ENCODE measurements at places on chromosomes 1 and 21. TPM values are rescaled to one million over a fixed set of nuclear protein-coding genes. Genes with fewer than 3 reads are reported as not detected.

DNA sequence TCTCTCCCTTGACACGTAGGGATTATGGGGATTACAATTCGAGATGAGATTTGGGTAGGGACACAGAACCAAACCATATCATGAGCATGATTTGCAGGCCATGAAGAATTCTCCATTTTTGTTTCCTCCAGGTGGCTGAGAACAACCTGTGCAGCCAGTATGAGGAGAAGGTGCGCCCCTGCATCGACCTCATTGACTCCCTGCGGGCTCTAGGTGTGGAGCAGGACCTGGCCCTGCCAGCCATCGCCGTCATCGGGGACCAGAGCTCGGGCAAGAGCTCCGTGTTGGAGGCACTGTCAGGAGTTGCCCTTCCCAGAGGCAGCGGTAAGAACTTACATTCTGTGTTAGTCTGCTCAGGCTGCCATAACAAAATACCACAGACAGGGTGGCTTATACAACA lies 9.7 kb downstream of the MX1 start:
- no peak overlapping the region for H3K4me3 ChIP-seq
- H3K27ac ChIP-seq, result peak overlapping the region; percentile 8
- H3K4me1 ChIP-seq, result peaks cover 73% of the 10 kb centered on the region
- DNase-seq, result no peak

Gene FMO1
- not detected for total RNA-seq

- H3K27me3 ChIP-seq, result no peaks in the 10 kb centered on the region
- no peak overlapping the region for H3K4me3 ChIP-seq
- H3K36me3 ChIP-seq, result no peaks in the 10 kb centered on the region
Observed at GRCh38 chr21:15260604-15261003, 195.8 kb upstream of the NRIP1 start.

Gene LCE5A
- not detected for total RNA-seq

- no peaks in the 10 kb centered on the region for H3K36me3 ChIP-seq
- peaks cover 5% of the 10 kb centered on the region for H3K27me3 ChIP-seq
- H3K4me1 ChIP-seq, result peaks cover 2% of the 10 kb centered on the region
Observed at GRCh38 chr1:62905872-62906271, 121.9 kb downstream of the ATG4C start.

DNA sequence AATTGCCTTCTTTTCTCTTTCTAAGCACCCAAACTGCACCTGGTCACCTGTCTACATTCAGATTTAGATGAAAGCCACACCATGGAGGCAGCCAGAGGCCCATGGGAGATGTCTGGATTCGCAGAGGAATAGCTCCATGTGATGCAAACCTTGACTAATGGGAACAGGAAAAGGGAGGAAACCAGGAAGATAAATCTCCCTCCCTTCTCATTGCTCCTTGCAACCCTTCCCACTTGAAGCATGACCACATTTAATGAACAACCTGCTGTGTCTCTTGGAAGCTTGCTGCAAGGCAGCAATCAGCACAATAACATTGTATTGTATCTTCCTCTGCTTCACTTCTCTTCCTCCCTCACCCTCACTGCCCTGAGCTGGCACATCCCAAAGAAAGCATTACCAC lies 42.6 kb upstream of the KLF17 start:
- peaks cover 25% of the 10 kb centered on the region for H3K27me3 ChIP-seq
- no peaks in the 10 kb centered on the region for H3K36me3 ChIP-seq
- H3K4me1 ChIP-seq, result peaks cover 2% of the 10 kb centered on the region
- H3K4me3 ChIP-seq, result no peak overlapping the region
- DNase-seq, result no peak

Gene MAP3K21
- total RNA-seq, result 1.5 TPM

DNA sequence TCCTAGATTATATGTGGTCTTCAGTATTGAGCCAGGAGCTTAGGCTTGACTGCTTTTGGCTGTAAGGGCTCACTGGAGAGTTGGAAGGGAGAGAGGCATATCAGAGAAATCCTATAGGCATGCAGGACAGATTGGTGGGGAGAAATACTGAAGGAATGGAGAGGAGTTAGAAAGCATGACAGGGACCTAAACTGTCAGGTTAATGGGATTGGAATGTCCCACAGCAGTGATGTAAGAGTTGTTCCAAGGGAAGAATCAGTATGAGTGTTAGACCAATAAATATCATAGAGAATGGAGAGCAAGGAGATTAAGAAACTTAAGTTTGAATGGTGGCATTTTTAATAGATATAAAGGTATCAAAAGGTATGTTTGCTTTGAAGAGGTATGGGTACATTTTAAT lies 39.7 kb downstream of the SLC35A3 start:
- H3K27me3 ChIP-seq, result no peaks in the 10 kb centered on the region
- no peak overlapping the region for H3K27ac ChIP-seq
- DNase-seq, result no peak
- no peaks in the 10 kb centered on the region for H3K4me1 ChIP-seq
- no peak overlapping the region for H3K4me3 ChIP-seq

DNA sequence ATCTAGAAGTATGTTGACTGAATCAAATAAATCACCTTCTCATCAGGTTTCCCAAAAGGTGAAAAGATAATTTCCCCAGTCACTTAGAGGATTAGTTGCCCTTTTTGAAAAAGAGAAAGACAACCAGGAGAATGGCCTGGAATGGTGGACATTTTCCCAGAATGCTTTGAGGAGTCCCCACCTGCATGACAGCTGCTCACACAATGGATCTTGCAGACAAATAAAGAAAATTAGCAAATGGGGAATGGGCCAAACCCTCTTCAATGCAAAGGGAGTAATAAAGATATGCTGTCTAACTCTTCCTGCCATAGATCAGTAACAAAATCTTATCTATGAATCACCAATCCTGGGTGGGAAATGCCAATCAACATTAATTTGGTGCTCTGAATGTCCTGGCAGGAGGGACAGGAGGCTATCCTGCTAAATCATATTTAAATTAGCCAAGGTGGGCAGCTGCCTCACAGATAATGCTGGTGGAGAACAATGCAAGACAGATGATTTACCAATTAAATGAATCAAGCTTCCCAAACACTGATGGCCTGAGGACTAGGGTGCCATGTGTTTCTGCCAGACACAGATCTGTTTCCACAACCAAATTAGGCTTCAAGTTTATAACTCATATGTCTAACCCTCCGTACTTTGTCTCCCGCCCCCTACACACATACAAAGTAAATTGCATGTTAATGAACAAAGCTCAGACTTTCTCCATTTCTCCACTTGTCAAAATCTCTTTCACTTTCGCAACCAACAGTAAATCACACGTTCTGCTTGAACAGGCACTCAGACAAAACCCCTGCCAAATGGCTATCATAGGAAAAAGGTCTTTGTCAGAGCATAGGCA lies 488.0 kb upstream of the PLXNA2 start:
- H3K36me3 ChIP-seq, result no peaks in the 10 kb centered on the region
- peak overlapping the region; percentile 65 for H3K4me3 ChIP-seq
- peaks cover 5% of the 10 kb centered on the region for H3K4me1 ChIP-seq
- H3K27me3 ChIP-seq, result peaks cover 2% of the 10 kb centered on the region
- H3K27ac ChIP-seq, result no peak overlapping the region
- no peak for DNase-seq

Gene LORICRIN
- not detected for total RNA-seq

Gene PTAFR
- total RNA-seq, result 1.1 TPM

Gene IPO13
- total RNA-seq, result 24.4 TPM

DNA sequence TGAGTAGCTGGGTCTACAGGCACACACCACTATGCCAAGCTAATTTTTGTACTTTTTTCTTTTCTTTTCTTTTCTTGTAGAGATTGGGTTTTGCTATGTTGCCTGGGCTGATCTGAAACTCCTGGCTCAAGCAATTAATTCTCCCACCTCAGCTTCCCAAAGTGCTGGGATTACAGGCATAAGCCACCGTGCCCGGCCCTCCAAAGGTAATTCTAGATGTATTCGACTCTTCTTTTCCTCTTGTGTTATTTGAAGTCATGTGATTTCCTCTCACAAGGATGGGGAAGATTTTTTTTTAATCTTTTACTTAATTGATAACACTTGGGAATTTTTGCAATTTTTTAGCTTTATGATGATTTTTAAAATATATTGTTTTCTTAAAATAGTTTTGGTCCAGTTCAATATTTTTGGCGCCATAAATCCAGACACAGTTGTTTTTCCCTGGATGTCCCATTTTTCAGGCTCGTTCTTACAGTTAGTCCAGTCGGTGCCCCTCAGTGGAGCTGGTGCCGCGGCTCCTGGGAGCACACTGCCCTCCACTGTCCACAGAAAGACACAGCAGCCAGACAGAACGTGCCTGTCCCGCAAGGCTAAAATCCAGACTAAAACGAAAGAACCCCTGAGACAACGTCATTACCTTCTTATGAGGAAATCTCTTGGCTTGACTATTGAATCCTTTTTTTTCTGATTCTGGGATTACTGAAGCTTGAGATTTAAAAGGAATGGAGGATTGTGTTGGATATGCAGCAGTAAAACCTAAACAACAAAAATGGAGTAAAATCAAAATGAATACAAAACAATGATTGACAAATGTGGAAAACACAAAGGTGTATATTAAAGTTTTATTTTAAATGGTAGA lies 22.4 kb downstream of the STPG1 start:
- peak; percentile 72 for DNase-seq
- H3K36me3 ChIP-seq, result peaks cover 12% of the 10 kb centered on the region
- peaks cover 24% of the 10 kb centered on the region for H3K4me1 ChIP-seq
- H3K4me3 ChIP-seq, result peak overlapping the region; percentile 79
- H3K27me3 ChIP-seq, result no peaks in the 10 kb centered on the region
- H3K27ac ChIP-seq, result peak overlapping the region; percentile 85

DNA sequence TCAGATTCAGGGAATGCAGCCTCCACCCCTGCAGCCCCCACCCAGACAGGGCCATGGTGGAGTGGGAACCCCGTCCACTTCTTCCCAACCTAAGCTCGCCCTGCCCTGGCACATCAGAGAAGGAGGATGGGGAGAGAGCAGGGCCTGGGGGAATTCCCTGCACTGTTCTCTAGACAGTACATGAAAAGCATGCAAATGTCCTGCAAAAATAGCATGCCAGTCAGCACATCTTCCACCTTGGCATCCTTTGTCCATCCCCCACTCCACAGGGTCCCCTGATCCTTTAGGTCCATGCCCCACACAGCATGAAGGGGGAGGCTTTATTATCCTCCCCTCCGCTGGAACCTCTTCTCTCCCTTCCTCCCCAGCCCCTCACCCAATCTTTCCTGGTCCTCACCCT lies 35.0 kb upstream of the RD3 start:
- H3K36me3 ChIP-seq, result no peaks in the 10 kb centered on the region
- H3K4me3 ChIP-seq, result no peak overlapping the region
- peaks cover 5% of the 10 kb centered on the region for H3K27me3 ChIP-seq
- DNase-seq, result no peak

GRCh38 chr1:163029901-163030300 lies 39.3 kb upstream of the RGS4 start:
- no peaks in the 10 kb centered on the region for H3K27me3 ChIP-seq
- H3K36me3 ChIP-seq, result no peaks in the 10 kb centered on the region
- no peak overlapping the region for H3K27ac ChIP-seq
- no peak for DNase-seq

DNA sequence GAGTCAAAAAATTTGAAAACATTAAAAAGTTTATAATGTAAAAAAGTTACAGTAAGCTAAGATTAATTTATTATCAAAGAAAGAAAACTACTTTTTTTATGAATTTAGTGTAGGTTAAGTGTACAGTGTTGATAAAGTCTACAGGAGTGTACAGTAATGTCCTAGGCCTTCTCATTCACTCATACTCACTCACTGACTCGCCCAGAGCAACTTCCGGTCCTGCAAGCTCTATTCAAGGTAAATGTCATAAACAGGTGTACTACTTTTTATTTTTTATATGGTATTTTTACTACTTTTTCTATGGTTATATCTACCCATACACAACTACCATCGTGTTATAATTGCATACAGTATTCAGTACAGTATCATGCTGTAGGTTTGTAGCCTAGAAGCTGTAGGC lies 49.6 kb downstream of the TBX19 start:
- H3K36me3 ChIP-seq, result no peaks in the 10 kb centered on the region
- no peak overlapping the region for H3K27ac ChIP-seq
- DNase-seq, result no peak
- H3K27me3 ChIP-seq, result no peaks in the 10 kb centered on the region

DNA sequence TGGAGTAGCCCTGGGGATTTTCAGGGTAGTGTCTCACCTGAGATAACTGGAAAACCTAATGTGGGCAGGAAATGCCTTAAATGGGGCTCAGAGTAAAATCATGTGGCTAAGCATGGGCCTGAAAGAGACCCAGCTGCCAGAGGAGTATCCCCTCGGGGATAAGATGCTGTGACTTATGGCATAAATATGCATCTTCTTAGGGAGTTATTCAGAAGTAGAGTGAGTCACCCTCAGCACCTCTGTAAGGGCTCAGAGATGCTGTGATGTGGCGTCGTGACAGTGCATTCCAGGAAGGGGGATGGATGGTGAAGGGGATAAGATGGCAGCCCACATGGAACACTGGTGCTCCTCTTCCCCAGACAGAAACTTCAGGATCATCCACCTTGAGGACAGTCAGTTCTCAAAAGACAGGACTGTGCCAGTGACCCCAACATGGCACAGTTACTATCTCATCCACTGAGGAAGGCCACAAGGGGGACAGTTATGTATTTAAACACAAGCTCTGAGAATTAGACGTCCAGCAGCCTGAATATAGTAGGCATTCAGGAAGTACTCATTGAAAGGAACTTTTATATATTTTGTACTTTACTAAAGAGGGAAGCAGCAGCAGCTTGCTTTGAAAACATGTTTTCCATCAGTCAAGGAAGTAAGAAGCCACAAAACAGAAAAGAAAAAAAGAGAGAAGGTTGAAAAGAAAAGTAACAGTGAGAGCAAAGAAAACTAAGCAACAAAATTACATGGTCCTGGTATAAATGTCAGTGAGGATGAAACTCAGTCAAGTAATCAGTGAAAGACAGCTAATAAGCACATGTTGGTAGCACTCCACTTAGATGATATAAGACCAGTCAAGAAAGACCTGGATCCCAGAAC lies 8.3 kb downstream of the IL24 start:
- peaks cover 31% of the 10 kb centered on the region for H3K4me1 ChIP-seq
- H3K27ac ChIP-seq, result peak overlapping the region; percentile 66
- H3K27me3 ChIP-seq, result no peaks in the 10 kb centered on the region
- no peak for DNase-seq
- peaks cover 35% of the 10 kb centered on the region for H3K36me3 ChIP-seq

DNA sequence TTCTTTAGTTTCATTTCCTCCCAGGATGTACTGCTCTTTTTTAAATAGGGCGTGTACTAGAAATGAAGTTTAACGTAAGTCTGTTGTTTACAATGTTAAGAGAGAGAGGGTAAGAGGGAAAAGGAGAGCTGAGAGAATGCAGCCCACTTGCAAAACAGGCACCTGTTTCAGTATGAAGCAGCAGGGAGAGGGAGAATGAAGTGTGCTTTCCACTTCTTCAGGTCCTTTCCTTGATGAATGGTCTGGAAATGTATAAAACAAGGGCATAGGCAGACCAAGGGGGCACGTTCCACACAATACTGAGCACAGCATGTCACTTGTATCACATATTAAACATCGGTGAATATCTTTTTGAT lies 2.0 kb downstream of the KCNA3 start:
- H3K36me3 ChIP-seq, result peaks cover 26% of the 10 kb centered on the region
- peak overlapping the region; percentile 100 for H3K4me3 ChIP-seq
- peak overlapping the region; percentile 99 for H3K27ac ChIP-seq
- H3K4me1 ChIP-seq, result peaks cover 39% of the 10 kb centered on the region

DNA sequence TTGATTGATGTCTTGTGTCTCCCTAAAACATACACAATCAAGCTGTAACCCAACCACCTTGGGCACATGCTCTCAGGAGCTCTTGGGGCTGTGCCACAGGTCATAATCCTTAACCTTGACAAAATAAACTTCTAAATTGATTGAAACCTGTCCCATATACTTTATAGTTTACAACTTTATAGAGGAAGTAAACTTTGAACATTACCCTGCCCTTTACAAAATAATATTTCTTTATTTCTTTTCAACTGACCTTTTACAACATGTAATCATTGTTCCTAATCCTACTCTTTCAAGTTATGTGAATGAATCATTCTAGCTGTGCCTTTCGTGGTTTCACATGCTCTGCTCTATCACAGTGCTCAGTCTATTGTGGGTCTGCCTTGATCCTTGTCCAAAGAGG lies 118.3 kb upstream of the ATP1A1 start:
- H3K4me3 ChIP-seq, result no peak overlapping the region
- H3K27me3 ChIP-seq, result peaks cover 1% of the 10 kb centered on the region
- DNase-seq, result no peak
- no peaks in the 10 kb centered on the region for H3K36me3 ChIP-seq

Gene SAMD11
- total RNA-seq, result not detected
